Stimulated activated naive B cell treated with anti-CD40 and anti-IgM and Interleukin-4, amounts not matched to agents 10 μg/mL and 1 μg/mL and 100 μg/mL, for 72 hours (primary cell): ENCODE measurements at places on chromosomes 6 and 20.
A peak's percentile ranks its signal among the peaks of the same experiment; 100 is the strongest.

DNA sequence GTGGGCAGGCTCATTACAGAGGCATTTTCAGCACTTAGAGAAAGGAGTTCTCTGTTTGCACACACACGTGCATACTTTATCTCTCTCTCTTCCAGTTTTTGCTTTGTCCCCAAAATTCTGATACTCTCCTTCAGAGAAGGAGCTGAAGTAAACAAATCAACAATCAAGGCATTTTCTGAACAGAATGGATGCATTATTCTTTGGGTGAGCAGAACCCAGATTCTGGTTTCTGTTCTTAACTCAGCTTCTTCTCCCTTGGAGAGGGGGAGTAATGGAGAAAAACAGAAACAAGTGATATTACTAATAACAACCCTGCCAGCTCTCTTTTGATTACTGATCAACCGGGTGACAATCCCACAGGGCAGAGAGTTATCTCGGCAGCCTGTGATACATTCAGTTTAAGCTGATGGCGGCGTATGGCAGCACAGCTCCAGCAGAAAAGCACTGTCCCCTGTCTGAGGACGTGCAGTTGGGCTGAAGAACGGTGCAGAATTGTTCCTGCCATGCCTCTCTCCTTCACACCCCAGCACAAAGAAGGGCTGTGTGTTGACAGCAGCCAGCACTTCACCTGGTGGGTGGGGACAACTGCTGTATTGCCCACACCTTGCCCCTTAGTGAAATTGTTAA, 47.3 kb upstream of the SASH1 start:
- DNase-seq, result no peak

- no peak for DNase-seq
Observed at GRCh38 chr6:165805067-165805555, 142.1 kb upstream of the PDE10A start.

DNA sequence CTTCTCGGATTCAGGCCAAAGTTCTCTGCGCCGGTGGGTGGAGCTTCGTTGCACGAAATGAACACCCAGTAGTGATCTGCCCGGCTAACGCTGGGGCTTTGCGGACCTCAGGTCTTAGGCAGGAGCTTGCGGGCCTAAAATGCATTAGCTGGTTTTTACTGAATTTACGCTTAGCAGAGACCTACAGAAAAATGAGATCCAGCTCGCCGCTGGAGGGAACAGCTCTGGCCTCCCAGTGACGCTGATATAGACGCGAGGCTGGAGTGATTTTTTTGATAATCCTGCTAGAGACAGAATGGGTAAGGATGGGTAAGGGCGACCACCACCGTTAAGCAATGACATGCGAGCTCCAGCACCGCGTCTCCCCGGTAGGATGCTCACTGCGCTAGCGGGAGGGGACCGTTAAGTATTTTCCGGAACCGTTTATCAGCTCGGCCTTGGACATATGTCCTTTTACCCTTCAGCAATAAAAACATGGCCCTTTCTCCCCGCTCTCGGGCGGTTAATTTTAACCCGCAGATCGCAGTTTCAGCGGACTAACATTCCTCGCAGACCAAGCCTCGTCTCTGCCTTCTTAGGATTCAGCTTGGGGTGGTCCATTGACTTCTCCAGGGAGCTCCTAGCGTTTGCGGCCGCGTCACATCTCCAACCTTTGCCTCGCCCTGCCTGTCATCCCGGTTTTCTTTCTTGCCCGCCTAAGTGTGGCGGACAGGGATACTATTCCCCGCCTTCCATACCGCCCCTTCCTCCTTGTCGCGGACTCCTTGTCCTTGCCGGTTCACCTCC, 109.3 kb downstream of the GPX5 start:
- no peak for DNase-seq

GRCh38 chr6:150352321-150353296, 16.2 kb upstream of the IYD start:
- no peak for DNase-seq

GRCh38 chr6:29702519-29703103, 20.6 kb upstream of the HLA-F start:
- peak; percentile 32 for DNase-seq

GRCh38 chr6:24147511-24148153, 21.6 kb downstream of the NRSN1 start:
- no peak for DNase-seq

DNA sequence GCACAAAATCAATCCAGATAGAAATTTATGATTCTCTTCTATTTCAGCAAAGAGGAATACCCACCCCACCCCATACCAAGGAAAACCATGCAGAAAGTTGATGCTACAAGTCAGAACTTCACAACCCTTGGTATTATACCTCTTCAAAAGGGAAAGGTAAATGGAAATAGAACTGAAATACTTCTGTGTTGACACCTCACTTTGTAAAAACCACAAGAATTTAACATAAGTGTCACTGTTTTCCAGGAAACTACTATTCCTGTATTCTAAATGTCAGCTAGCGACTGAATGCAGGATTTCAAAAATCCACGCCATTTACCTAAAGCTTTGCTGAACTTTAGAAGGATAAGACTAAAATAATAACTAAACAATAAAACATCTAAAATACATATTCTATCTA, 3.6 kb downstream of the CPNE1 start:
- DNase-seq, result no peak

GRCh38 chr20:4064144-4064909, 49.0 kb upstream of the RNF24 start:
- no peak for DNase-seq

DNA sequence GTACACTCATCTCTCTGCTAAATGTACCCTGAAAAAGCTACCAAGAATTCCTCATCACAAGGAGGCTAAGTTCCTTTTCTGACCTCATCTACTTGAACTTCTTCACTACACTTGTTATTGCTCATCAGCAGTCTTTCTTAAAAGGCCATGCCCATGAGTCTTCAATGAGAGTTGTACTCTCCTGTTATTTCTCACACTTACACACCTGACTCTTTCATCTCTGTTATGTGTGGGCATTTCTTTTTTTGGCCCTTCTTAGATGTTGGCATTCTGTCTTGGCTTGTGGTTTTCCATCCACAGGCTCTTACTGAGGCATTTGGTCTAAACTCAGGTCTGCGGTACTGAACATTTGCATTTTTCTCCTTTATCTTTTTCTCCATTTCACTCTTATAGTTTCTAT, 10.7 kb upstream of the SLC17A1 start:
- DNase-seq, result no peak

GRCh38 chr6:11374036-11375010, 141.9 kb upstream of the NEDD9 start:
- DNase-seq, result peak; percentile 76

GRCh38 chr6:70758883-70759282, 91.2 kb downstream of the SMAP1 start:
- DNase-seq, result no peak

GRCh38 chr6:330948-331347, 38.7 kb downstream of the DUSP22 start:
- DNase-seq, result no peak

DNA sequence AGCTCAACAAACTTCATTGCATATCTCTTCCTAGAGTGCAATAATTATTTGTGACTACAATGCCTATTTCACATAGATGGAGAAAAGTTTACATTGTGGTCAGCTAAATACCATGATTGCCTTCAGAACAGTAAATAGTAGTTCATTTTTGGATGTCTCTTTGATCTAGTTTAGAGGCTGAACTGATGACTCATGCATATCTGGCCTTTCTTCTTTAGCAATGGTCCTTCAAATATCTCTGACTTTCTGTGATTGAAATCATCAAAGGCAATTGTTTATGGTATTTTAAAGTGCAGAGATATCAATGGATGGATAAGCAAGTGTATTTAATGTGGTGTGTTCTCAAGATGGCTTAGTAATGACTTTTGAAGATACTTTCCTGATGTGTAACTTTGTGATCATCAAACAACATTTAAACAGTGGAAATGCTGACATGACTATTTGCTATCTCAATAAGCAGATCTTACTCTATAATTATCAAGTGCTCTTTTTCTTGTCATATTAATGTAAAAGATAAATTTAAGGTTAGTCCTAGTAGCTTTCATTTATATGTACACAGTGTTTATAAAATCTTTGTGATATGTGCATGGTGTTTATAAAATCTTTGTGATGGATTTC, 523.7 kb upstream of the SLC35B3 start:
- DNase-seq, result no peak

DNA sequence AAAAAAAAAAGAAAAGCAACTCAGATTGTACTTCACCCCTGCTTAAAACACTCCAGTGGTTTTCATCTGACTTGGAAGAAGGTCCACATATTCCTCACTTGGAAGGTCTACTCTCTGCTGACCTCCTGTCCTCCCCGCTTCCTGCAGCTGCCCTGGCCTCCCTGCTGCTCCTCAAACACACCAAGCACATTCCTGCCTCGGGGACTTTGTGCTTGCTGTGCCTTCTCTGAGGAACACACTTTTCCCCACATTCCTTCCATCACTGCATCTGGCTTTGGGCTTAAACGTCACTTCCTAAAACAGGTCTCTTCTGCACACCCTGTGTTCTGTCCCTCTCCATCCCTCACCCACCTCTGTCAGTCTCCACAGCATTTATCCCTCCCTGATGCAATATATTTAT, 4.9 kb upstream of the PDYN start:
- no peak for DNase-seq

DNA sequence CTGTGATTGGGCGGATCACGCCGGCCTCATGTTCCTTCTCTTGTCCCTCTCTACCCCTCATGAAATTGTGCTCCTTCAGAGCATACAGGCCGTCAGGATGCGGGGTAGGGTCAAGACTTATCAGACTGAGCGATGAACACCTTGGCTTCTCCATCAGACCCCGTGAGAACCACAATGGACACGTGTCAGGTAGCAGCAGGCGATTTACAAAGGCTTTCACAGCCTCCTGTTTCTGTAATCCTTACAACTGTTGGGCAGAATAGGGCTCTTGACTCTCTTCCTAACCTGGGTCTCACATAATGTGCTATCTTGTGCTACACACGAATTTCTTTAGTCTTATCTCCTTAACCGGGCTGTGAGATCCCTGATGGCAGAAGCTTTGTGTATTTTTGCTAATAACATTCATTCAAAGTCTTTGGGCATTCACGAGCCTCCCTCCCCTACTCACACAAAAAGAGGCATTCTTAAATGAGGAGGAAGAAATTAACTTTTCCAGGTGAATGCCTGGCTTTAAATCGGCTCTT, 122.9 kb upstream of the SLC22A23 start:
- no peak for DNase-seq

- no peak for DNase-seq
Observed at GRCh38 chr6:151166180-151166579, 73.6 kb upstream of the AKAP12 start.

DNA sequence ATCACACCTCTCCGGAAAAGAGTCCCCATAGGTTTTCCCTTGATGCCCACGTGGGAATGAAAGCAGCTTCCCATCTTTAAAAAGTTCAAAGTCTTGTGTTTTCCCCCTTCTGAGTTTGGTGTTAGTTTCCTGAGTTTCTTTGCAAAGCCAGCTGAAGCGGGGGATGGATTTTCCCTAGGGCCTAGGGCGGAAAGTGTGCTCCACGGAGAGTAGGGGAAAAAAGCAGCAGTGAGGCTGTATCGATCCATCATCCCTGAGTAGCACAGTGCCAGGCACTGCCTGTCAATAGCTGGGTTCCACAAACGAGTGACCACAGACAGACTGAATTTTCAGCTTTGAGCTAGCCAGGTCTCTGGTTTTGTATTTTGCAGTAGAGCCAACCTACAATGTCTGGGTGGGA, 1.3 kb downstream of the DAAM2 start:
- DNase-seq, result no peak

DNA sequence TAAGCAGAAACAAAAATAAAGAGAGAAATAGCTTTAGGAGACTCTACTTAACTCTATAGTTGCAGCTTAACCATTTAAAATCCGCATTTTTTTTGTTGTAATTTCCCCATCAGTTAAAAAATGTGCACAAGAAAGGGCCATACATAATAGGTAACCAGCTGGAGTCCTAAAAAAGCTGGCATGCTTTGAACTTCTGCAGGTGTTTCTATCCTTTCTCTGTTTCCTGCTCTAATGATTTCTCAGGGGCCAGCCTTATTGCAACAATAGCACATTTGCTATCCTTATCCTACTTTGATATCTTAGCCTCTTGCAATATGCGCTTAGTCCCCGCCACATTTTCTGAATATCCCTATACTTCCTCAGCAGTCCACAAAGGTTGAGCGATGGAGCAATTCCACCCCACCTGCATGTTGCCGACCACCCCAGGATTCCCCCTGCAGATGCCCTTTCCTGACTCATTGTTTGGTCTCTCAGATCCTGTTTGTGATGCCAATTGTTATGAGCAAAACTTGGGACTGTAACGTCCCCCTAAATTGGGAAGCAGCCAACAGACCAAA, 48.5 kb downstream of the TRIM27 start:
- DNase-seq, result no peak

GRCh38 chr20:38129893-38130609, 35.0 kb downstream of the TGM2 start:
- DNase-seq, result no peak

- DNase-seq, result no peak
Observed at GRCh38 chr6:80921861-80922460, 815.5 kb downstream of the BCKDHB start.

- DNase-seq, result peak; percentile 47
Observed at GRCh38 chr20:47262365-47263013, 94.0 kb downstream of the ZMYND8 start.

DNA sequence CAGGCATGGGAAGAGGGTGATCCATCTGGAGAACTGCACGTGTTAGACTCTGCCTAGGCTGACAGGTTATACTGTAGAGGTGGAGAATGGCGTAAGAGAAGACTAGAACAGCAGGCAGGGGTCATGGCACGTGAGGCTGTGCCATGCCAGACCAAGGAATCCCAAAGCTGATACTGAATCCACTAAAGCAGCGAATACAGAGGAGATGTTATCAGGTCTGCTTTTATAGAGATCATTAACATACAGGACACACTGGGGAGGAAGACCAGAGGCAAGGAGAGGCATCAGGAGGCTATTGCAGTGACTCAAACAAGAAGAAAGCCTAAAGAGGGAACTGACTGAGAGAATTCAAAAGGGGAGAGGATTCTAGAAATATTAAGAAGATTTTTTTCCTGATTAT, 12.9 kb downstream of the PHACTR1 start:
- DNase-seq, result no peak

GRCh38 chr6:156776840-156777576, at the start of gene ARID1B:
Gene ARID1B, plus strand, starts transcription at chr6:156777378. Its CDS starts 303 bp downstream, at chr6:156777681.
- peak; percentile 77 for DNase-seq

DNA sequence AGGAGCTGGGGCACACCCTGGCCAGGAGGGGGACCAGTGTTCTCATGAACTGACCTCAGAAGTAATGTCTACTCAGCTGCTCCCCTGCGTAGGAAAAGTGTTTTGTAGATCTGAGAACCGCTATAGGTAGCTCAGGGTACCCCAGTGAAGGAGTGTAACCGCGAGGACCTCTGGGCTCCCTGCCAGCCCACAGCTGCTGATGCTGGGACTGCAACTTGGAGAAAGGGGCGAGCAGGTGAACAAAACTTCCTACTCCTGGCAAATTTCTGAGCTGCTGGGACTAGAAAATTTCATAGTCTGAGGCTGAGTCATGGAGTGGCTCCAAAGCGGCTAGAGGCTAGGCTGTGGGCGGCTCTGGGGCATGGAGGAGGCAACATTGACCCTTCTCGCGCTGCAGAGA, 51.9 kb downstream of the PYGB start:
- no peak for DNase-seq
